ENCODE measurements at places on chromosomes 2 and 18. TPM values are rescaled to one million over a fixed set of nuclear protein-coding genes. Genes with fewer than 3 reads are reported as not detected.

Gene MAPRE2
- total RNA-seq, result 19.0 TPM

Gene CROCC2
- 0.12 TPM for total RNA-seq

Gene ATP6V1B1
- 0.94 TPM for total RNA-seq

Gene ARHGEF4
- 0.90 TPM for total RNA-seq

Gene FKBP7
- total RNA-seq, result 51.4 TPM

Gene TWIST2
- total RNA-seq, result 171 TPM

Gene RAMP1
- total RNA-seq, result 1.6 TPM

Gene ZC3H6
- 3.4 TPM for total RNA-seq

Gene ERFE
- 0.82 TPM for total RNA-seq

Gene UBXN4
- 59.9 TPM for total RNA-seq

Gene MAB21L4
- not detected for total RNA-seq

Gene CCDC102B
- total RNA-seq, result 7.6 TPM

Gene TTC39C
- total RNA-seq, result 15.7 TPM

Gene FAM124B
- total RNA-seq, result 0.12 TPM

Measured in smooth muscle cell of the coronary artery (primary cell).